ENCODE measurements at places on chromosomes 12 and 14.

DNA sequence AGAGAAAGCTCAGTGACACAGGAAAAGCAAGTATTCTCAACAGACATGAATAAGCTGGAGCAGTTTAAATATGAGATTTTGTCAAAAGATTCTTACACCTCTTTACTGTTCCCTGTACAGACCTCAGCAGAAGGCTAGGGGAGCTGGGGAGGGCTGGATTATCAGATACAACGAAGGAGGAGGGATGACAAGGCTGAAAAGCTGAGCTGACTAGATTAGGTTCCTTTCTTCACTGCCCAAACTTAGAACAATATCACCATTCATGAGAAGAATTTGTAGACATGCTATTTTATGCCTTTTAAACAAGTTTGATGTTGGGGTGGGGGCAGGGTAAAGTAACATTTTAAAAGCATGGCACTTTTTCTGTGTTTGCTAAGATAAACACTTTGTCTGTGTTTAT lies 611.1 kb downstream of the AACS start:
- no peaks in the 10 kb centered on the region for H3K36me3 ChIP-seq
- no peak overlapping the region for H3K4me3 ChIP-seq
- no peaks in the 10 kb centered on the region for H3K27me3 ChIP-seq
- peak overlapping the region; percentile 43 for H3K27ac ChIP-seq

DNA sequence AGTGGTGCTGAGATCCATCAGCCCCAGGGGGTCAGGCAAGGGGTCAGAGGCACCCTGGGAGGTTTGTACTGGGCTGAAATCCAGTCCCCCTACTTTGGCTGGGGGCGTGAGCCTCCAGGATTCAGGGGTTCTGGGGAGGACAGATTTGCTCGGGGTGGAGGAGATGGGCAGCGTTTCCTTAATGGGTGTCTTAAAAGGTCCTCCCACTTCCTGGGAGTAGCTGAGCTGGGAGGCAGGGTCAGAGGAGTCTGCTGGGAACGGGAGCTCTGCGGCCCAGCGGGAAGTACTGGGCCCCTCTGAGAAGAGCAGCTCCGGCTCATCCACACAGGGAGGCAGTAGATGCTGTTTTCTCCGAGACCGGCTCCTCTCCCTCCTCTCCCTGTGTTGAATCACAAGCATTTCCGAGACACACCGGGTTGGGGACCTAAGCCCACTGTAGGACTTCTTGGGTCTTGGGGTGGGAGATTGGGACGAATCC lies 2.1 kb upstream of the TEX52 start:
- H3K27ac ChIP-seq: no peak overlapping the region
- no peak overlapping the region for H3K4me3 ChIP-seq
- no peak for DNase-seq
- no peaks in the 10 kb centered on the region for H3K4me1 ChIP-seq
- H3K27me3 ChIP-seq: no peaks in the 10 kb centered on the region
- no peaks in the 10 kb centered on the region for H3K36me3 ChIP-seq

GRCh38 chr12:3077572-3078081 lies 448 bp downstream of the TSPAN9 start:
- H3K27ac ChIP-seq: peak overlapping the region; percentile 90
- DNase-seq: no peak
- H3K4me3 ChIP-seq: peak overlapping the region; percentile 83
- no peaks in the 10 kb centered on the region for H3K4me1 ChIP-seq
- no peaks in the 10 kb centered on the region for H3K27me3 ChIP-seq

- H3K27ac ChIP-seq: no peak overlapping the region
- H3K36me3 ChIP-seq: no peaks in the 10 kb centered on the region
- no peak for DNase-seq
- peaks cover 24% of the 10 kb centered on the region for H3K27me3 ChIP-seq
- no peak overlapping the region for H3K4me3 ChIP-seq
Observed at GRCh38 chr12:51721282-51721940, 127.1 kb downstream of the FIGNL2 start.

DNA sequence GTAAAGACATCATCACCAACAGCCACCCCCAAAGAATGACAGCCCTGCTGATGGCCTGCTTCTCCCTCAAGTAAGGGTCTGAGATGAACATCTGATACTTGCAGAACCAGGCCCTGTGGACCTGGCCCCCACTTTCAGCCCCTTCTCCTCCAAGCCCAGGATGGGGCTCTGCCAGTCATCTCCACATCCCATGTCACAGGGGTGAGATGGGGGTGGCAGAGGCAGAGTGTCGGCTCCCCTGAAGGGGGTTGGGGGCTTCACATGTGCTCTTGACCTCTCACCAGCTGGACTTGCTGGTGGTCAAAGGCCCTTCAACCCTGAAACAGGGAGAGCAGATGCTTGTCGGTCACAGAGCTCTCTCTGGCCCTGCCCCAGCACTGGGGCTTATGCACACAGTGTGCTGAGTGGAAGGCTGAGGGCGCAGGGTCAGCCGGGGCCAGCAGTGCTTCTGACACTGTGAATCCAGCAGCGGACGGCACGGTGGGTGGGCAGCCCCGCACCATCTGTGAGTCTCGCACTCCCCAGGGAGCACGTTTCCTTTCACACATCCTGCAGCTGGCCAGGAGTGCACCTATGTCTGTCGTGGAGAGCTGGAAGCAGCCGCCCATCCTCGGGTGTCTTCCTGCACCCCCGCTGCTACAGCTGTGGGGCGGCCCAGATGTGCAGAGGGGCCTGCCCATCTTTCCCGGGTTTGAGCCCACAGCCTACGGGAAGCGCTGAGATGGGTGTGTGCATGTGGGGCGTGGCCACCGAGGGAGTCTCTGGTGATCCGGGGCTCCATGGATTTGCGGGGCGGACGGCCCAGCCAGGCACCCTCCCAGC lies 94.3 kb downstream of the ADGRD1 start:
- peak overlapping the region; percentile 84 for H3K27ac ChIP-seq
- DNase-seq: peak; percentile 49
- no peaks in the 10 kb centered on the region for H3K4me1 ChIP-seq
- no peaks in the 10 kb centered on the region for H3K36me3 ChIP-seq
- H3K4me3 ChIP-seq: no peak overlapping the region

- H3K4me3 ChIP-seq: no peak overlapping the region
- H3K27me3 ChIP-seq: no peaks in the 10 kb centered on the region
- no peak for DNase-seq
- no peaks in the 10 kb centered on the region for H3K4me1 ChIP-seq
- no peak overlapping the region for H3K27ac ChIP-seq
Observed at GRCh38 chr12:44835641-44836379, 40.3 kb downstream of the NELL2 start.

DNA sequence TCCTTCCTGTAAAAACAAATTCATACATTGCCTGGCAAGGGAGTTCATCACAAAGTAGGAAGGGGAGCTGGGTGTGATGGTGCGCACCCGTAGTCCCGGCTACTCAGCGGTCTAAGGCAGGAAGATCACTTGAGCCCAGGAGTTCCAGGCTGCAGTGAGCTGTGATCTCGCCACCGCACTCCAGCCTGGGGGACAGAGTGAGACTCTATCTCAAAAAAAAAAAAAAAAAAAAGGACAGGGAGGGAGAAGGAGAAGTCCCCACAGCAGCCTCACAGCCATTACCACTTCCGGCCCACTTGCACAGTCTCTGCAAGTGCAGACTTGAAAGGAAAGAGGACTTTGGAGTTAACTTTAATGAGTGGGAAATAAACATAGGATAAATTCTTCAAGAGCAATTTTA lies 121.0 kb downstream of the FBXL14 start:
- no peaks in the 10 kb centered on the region for H3K27me3 ChIP-seq
- peaks cover 54% of the 10 kb centered on the region for H3K4me1 ChIP-seq
- no peaks in the 10 kb centered on the region for H3K36me3 ChIP-seq
- no peak for DNase-seq
- no peak overlapping the region for H3K4me3 ChIP-seq

GRCh38 chr14:103008126-103008525 lies 49.2 kb downstream of the CDC42BPB start:
- H3K27ac ChIP-seq: no peak overlapping the region
- no peak for DNase-seq
- H3K4me1 ChIP-seq: no peaks in the 10 kb centered on the region
- no peaks in the 10 kb centered on the region for H3K36me3 ChIP-seq
- no peaks in the 10 kb centered on the region for H3K27me3 ChIP-seq

- no peak for DNase-seq
- H3K27ac ChIP-seq: no peak overlapping the region
- no peaks in the 10 kb centered on the region for H3K4me1 ChIP-seq
- H3K4me3 ChIP-seq: no peak overlapping the region
Observed at GRCh38 chr12:1552911-1553491, 41.4 kb downstream of the FBXL14 start.

- H3K4me1 ChIP-seq: no peaks in the 10 kb centered on the region
- DNase-seq: no peak
- H3K27ac ChIP-seq: no peak overlapping the region
- H3K27me3 ChIP-seq: no peaks in the 10 kb centered on the region
Observed at GRCh38 chr14:70702161-70702560, 60.4 kb downstream of the TTC9 start.

GRCh38 chr12:49541911-49542505 lies 3.2 kb downstream of the KCNH3 start:
- H3K36me3 ChIP-seq: no peaks in the 10 kb centered on the region
- H3K4me3 ChIP-seq: no peak overlapping the region
- H3K27ac ChIP-seq: no peak overlapping the region
- H3K27me3 ChIP-seq: peaks cover 78% of the 10 kb centered on the region

DNA sequence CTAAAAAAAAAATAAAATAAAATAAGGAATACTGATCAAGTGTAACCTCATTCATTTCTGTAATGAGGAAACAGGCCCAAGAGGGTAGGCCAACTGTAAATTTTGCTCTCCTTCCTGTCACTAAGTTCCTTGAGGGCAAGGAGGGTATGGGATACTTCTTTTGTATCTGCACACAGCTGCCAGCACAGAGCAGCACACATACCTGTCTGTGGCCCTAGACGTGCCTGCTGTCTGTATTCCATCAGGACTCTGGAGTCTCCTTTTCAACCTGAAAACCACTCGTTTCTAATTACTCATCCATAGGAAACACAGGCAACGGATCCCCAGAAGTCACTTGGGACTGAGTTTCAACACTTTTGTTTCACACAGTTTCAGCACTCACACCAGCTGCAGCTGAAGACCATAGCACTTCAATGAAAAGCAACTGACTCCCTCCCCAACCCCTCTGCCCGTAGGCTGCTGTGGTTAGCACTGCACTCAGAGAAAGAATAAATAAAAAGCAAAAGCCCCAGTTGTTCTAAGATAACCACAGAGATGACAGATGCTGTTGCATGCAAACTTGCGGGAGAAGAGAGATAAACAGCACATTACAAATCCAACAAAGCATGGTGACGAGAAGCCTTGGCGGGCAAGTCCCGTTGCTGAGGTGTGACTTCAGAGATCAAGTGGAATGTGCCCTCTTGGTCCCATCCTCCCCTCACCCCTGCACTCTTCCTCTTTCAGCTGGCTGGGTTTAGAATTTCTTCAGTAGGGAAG lies 24.9 kb downstream of the CRACR2A start:
- H3K36me3 ChIP-seq: no peaks in the 10 kb centered on the region
- H3K27me3 ChIP-seq: no peaks in the 10 kb centered on the region
- no peak for DNase-seq
- no peak overlapping the region for H3K4me3 ChIP-seq

GRCh38 chr12:15931590-15932053 lies 20.5 kb downstream of the DERA start:
- H3K4me1 ChIP-seq: no peaks in the 10 kb centered on the region
- H3K36me3 ChIP-seq: no peaks in the 10 kb centered on the region
- no peaks in the 10 kb centered on the region for H3K27me3 ChIP-seq
- DNase-seq: no peak
- no peak overlapping the region for H3K4me3 ChIP-seq
- H3K27ac ChIP-seq: no peak overlapping the region

DNA sequence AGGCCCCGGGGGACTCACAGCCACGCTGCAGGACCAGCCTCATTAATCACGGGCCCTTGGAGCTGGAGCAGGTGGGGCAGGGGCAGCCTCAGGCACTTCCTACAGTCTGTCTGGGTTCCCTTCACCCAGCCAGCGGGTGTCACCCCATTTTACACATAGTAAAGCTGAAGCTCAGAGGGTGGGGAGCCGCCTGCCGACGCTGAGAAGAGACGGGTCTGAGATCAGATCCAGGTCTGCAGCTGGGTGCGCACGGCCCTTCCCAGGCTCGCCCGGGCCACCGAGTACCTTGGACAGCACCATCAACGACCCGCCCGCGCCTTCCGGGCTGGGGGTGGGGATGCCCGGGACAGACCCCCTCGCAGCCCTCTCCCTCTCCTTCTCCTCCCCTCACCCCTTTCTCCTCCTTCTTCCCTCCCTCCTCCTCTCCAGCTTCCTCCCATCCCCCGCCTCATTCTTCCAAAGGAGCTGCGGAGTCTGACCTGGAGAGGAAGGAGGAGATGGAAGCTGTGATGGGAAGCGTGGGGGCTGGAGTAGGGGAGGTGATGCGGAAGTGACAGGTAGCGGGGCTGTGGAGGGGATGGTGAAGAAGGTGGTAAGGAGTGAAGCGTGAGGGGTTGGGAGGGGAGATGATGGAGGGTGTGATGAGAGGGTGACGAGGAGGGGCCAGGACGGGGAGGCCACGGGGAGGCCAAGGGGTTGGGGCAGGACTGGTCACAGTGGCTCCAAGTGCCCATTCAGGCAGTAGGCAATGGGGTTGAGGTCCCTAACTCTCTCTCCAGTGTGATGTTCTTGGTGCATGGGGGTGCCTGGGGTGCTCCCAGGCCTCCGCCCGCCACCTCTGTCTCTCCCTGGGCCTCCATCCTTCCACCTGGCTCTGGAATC lies 8.8 kb downstream of the DTX1 start:
- no peak for DNase-seq
- no peaks in the 10 kb centered on the region for H3K36me3 ChIP-seq
- H3K27ac ChIP-seq: no peak overlapping the region
- H3K27me3 ChIP-seq: no peaks in the 10 kb centered on the region

DNA sequence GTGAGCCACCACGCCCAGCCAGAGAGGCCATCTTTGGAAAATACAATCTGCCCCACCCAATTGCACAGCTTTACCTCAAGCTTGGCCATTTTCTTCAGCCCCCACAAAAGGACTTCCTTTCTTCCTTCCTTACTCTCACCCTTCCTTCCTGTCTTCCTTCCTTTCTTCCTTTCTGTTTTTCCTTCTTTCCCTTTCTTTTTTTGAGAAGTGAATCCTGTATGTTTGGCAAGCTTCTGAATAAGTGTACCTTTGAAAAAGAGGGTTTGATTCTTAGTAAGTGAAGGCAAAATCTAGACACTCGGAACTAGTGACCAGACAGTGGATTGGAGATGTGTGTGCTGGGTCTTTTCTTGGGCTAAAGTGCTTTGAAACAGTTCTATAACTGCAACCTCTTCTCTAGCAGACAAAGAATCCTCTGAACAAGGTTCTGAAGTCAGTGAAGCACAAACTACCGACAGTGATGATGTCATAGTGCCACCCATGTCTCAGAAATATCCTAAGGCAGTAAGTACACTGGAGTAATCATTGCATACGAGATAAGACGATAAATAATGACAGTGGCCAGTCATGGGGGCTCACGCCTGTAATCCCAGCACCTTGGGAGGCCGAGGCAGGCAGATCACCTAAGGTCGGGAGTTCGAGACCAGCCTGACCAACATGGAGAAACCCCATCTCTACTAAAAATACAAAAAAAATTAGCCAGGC lies 49.5 kb downstream of the SUPT16H start:
- no peak for DNase-seq
- H3K27ac ChIP-seq: no peak overlapping the region
- H3K4me3 ChIP-seq: no peak overlapping the region
- no peaks in the 10 kb centered on the region for H3K27me3 ChIP-seq
- no peaks in the 10 kb centered on the region for H3K36me3 ChIP-seq
